MCF 10A (cell line): ENCODE measurements at places on chromosomes 13 and 19. TPM values are rescaled to one million over a fixed set of nuclear protein-coding genes. Genes with fewer than 3 reads are reported as not detected.

The RASL11A gene
- 0.71 and 0.98 TPM in 2 replicates for total RNA-seq

The ZNF256 gene
- 0.54 and 0.69 TPM in 2 replicates for total RNA-seq

The ZIC5 gene
- not detected in 2 replicates for total RNA-seq

The IGLON5 gene
- total RNA-seq, result not detected in 2 replicates

GRCh38 chr13:84230568-84230967 lies 348.3 kb upstream of the SLITRK1 start:
- no peak for DNase-seq

- DNase-seq, result no peak
Observed at GRCh38 chr13:112984954-112985802, 16.2 kb downstream of the MCF2L start.

DNA sequence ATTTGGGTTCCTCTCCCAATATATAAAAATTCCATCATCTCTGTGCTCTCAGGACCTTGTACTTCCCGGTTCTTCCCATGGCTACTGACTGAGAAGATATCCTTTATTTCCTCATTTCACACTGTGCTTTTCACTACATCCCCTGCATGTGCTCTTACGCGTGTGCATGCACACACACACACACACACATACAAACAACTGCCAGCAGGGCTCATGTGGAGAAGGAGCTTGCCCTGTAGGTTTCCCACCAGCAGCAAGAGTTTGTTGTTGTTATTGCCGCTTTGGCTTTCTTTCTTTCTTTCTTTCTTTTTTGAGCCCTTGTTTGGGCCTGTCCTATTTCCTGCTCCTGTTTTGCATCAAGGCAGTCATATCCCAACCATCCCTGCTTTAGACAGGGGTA lies 43.6 kb downstream of the TEX26 start:
- DNase-seq, result no peak

GRCh38 chr13:39910833-39911232 lies 255.4 kb downstream of the COG6 start:
- DNase-seq, result peak; percentile 8

DNA sequence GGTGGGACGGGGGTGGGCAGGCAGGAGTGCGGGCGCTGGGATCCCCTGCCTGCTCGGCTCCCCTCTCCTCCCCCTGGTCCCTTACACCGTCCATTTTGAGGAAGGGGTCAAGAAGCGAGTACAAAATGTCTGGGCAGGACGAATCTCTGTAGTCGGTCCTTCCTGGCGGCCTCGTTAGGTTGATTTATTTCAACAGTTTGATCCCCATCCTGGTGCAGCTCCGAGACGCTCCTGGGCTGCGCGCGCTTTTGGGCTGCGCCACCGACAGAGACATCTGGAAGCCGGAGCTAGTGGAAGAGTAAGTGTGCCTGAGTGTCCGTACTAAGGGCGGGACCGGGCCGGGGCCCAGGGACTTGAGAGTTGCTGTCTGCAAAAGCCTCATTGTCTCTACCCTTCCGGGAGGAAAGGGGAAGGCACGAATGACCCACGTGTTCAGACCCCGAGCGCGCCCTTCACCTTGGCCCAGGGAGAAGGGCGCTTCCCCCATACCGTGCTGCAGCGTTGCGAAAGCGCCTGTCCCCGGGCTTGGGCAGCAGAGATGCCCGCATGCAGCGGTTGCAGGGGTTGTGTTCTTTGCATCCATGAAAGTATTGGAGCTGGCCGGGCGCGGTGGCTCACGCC lies 1.8 kb downstream of the ZNF114 start:
- DNase-seq, result peak; percentile 50
